ENCODE measurements at places on chromosomes 11 and 22.

DNA sequence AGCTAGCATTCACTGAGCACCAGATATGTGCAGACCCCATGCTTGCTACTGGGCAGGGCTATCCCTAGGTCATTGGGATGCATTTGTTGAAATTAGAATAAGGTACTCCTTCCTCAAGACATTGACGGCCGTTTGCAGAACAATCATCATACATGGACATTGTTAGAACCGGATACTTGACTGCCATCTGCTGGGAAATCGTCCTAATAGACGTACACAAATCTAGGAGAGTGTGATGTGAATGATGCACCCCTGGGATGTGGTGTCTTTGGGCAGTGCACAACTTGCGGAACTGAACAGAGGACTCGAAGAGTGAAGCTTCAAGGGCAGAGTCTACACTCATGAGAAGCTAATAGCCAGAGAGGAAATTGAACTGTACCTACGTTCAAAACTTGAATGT, 35.9 kb downstream of the MYO18B start:
- ATAC-seq: no peak

- no peak for ATAC-seq
Measured at GRCh38 chr11:66186470-66186869, 82.0 kb upstream of the RAB1B start.

GRCh38 chr22:33851240-33851639, 69.0 kb downstream of the LARGE1 start:
- no peak for ATAC-seq

GRCh38 chr11:27210531-27210930, 152.5 kb downstream of the CCDC34 start:
- ATAC-seq: no peak

DNA sequence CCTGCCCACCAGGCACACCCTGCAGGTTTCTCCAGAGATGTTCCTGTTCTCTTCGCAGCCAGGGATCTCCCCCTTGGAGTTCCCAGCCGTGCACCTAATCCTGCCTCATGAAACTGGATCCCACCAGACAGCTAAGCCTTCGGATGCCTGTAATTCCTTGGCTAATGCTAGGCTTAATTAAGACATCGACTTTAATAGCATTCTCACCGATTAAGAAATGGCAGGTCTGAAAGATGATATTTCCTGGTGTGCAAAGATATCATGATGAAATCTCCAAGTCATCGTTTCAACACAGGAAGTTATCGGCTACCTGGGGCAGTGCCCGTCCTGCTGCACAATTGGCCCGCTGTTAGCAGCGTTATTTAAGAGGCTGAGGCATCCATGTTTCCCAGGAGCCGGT, 41.5 kb upstream of the CCND1 start:
- ATAC-seq: no peak

DNA sequence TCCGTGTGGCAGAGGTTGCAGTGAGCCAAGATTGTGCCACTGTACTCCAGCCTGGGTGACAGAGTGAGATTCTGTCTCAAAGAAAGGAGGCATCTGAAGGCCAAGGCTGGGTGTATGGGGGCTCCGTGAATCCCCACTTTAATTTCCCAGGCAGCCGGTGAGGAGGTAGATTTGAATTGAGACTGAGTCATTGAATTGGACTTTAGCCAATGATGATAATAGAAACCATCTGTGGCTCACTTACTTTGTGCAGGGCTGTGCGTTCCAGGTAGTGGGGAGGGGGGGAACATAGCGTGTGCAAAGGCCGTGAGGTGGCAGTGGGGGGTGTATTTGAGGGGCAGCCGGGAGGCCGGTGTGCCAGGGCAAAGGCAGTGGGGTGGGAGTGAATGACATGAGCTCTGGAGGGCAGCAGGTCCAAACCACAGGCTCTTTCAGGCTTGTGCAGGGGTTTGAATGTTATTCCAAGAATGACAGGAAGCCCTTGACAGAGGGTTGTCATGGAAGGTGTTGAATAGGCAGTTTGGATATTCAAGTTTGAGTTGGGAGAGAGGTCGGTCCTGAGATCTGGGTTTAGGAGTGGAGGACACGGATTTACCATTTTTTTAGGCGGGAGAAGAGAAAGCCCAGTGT, 6.1 kb downstream of the ARHGAP8 start:
- ATAC-seq: no peak

GRCh38 chr22:50009765-50010675, 2.5 kb downstream of the IL17REL start:
- ATAC-seq: no peak

DNA sequence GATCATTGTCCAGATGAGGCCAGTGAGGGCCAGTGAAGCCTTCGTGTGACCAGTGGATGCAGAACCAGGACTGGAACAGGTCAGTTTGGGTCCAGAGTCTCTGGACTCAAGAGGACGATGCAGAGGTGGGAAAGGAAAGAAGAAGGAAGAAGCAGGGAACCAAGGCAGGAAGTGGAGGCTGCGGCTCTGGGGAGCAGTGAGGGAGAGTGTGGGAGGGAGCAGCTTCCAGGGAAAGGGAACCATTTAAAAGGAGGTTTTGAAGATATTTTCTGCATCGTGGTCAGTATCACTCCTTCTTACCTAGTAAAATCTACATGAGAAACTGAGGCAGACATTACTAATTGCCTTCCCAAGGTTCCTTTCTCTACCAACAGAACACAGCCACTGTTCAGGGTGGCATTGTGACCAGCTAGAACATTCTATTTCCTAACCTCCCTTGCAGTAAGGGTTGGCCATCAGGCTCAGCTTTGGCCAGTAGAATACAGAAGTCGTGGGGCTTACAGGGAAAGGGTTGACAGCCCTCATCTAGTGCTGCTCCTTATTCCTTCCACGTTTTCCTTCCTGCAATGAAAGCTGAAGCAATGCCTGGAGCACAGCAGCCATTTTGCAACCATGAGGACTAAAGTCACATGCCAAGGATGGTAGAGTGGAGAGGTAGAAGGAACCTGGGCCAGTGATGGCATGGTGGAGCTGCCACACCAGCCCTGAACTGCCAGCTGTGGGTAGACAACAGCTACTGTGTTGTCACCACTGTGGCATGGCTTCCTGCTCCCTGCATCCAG, 29.1 kb upstream of the LINC01488 start:
- no peak for ATAC-seq

DNA sequence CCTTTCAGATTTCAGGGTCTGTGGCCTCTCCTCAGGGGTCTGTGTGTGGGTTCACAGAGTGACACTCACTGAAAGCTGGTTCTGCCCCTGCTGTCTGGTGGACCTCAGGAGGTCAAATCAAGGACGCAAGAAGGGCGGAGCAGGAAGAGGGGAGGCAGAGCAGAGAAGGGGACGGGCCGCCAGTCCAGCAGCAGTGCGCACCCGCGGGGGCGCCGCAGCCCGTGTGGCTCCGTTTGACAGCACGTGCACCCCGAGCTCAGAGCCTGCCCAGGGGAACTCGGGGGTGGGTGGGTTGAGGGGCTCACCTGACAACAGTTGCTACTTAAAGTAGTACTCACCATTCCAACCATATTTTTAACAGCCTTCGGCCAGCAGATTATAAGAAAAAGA, 71.4 kb upstream of the PITPNB start:
- ATAC-seq: no peak

DNA sequence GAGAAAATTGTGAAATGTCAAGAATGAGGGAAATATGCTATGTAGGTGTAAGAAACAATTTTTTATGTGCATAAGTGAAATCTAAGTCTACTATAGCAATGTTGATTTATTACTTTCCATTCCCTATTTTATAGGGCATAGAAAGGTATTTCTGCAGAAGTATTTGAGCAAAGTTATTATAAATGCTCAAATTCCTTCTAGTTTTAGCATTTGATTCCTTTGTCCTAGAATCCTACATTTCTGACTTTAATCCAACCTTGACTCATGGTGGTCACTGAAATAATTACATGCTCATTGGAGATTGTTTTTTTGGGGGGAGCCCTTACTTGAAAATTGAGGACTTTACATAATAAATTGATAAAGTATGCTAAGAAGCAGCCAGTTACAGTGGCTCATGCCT, 716.6 kb upstream of the LUZP2 start:
- no peak for ATAC-seq

DNA sequence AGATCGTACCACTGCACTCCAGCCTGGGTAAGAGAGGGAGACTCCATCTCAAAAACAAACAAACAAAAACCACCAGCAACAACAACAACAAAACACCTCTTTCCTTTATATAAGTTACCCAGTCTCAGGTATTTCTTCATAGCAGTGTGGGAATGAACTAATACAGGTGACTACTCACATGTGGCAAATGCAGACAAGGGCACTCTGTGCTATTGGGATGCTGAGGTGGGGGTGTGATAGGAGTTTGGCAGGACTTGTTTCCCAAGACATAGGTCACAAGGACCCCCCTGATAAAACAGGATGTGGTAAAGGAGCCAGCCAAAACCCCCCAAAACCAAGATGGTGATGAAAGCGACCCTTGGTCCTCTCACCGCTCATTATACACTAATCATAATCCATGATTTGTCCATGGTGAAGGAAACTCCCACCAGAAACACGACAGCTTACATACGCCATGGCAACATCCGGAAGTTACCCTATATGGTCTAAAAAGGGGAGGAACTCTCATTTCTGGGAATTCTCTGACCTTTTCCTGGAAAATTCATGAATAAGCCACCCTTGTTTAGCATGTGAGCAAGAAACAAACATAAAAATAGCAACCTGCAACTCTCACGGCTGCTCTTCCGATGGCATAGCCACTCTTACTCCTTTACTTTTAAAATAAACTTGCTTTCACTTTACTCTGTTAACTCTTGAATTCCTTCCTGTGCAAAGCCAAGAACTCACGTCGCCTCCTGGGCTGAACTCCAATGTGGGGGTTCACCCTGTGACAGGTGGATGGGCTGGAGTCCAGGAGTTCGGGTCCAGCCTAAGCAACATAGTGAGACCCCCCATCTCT, 18.8 kb upstream of the INCENP start:
- ATAC-seq: peak; percentile 80

DNA sequence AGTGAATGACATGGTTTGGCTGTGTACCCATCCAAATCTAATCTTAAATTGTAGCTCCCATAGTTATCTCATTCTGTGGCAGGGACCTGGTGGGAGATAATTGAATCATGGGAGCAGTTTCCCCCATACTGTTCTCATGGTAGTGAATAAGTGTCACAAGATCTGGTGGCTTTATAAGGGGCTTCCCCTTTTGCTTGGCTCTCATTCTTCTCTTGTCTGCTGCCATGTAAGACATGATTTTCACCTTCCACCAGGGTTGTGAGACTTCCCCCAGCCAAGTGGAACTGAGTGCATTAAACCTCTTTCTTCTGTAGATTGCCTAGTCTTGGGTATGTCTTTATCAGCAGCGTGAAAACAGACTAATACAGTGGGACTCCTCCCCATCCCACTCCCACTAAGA, 11.1 kb downstream of the OR5A2 start:
- no peak for ATAC-seq

DNA sequence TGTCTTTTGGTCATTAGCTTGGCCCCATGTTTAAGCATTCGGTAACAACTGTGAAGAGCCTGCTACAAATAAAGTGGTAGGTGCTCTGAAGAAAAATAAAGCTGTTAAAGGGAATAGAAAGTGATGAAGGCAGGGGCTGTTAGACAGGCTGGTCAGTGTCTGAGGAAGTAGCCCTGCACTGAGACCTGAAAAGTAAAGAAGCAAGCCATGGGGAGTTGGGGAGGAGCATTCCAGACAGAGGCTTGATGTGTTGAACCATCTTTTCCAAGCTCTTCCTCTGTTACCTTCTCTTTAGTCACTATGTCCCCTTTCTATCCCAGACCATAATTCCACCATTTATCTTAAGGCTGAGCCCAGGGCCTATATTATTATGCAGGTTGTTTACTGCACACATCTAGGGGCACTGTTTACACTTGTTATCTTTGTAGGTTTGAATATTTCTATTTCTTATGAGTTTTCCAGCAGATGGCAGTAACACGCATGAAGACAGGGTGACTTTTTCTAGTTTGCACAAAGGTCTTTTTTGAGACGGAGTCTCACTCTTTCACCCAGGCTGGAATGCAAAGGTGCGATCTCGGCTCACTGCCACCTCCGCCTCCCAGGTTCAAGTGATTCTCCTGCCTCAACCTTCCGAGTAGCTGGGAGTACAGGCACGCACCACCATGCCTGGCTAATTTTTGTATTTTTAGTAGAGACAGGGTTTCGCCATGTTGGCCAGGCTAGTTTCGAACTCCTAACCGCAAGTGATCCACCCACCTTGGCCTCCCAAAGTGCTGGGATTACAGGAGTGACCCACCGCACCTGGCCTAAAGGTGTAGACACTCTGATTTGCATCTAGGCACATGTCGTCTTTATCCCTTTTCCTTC, 23.0 kb downstream of the ZFTA start:
- ATAC-seq: no peak

DNA sequence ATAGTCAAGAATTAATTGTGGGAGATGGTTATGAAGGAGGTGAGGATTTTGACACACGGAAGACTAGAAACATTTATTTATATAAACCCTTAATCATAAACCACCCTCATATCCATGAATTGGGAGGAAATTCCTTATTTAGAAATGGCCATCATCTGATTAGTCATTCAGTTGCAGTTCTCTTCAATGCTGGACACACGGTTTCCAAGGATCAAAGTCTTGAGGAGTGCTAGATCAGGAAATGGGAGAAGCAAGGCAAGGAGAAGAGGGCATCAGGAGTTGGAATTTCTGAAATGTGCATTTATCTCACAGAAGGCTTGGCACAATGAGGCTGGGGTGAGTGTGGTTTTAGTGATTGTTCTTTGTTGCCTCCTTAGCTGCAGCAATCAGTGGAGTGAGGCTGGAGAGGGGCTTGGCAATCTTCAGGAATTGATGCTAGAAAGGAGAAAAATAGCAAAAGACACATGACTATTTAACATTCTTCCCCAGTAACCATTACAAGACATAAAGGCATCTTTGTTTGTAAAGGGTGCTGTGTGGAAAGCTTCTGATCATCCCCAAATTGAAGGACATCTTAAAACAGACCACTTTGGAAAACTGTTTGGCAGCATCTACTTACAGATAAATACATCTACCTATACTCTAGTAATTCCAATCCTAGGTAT, 21.6 kb upstream of the GDPD4 start:
- no peak for ATAC-seq

- ATAC-seq: no peak
Measured at GRCh38 chr11:76854709-76855108, 6.0 kb upstream of the ACER3 start.

DNA sequence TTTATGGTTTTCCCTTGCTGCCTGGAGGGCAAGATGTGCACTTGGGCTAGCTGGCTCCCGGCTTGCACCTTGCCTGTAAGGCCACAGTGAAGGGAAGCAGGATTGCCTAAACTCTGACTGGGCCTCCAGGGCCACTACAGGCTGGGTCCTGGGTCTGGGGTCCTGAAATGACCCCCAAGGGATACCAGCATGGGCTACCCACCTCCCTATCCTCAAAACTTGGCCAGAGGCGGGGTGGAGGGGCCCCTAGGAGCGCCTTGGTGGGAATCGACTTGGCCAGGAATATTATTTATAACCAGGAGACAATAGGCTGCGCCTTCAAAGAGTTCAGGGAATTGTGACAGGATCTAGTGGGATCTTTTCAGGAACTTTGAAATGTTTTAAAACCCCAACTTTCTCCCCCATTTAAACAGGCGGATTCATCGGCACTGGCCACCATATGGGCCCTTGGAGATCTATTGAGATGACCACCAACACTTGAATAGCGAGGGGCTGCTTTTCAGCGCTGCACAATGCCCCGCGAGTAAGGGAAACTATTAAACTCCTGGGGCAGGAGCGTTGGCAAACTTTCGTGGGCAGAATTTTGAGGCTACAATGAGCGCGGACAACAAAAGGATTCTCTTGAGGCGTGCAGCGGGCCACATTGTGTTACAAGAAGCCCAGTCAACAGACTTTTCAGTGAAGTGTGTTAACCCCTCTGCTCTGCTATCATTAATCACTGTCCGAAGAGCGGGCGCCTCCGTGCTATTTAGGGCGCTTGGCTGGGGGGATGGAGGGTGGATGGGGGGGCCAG, 15.2 kb downstream of the PAX6 start:
- ATAC-seq: no peak

Measured in activated CD4-positive, CD25-positive, alpha-beta regulatory T cell treated with anti-CD3 and anti-CD28 coated beads, Interleukin-2, amount 50 U/mL, for 24 hours (primary cell).